ENCODE measurements at places on chromosomes 11 and 22.

DNA sequence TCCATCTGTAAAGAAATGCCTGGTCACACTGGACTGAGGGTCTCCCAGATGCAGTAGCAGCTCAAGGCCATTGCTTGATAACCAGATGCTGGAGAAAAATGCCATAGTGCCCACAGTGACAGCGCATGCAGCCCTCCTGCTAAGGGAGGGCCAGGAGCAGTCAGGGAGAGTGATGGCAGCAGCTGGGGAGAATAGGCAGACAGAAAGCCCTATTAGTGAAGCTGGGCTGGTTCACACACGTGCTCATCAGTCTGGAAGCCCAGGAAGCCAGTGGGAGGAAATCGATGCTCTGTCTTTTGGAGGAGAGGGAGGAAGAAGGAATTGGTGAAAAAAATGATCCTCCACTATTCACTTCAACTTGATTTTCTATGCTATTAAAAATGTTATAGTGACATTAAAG is 82.9 kb downstream of the OSBP2 start:
- DNase-seq: no peak

- DNase-seq: peak; percentile 70
Measured at GRCh38 chr11:121670805-121671282, 218.1 kb upstream of the SORL1-AS1 start.

DNA sequence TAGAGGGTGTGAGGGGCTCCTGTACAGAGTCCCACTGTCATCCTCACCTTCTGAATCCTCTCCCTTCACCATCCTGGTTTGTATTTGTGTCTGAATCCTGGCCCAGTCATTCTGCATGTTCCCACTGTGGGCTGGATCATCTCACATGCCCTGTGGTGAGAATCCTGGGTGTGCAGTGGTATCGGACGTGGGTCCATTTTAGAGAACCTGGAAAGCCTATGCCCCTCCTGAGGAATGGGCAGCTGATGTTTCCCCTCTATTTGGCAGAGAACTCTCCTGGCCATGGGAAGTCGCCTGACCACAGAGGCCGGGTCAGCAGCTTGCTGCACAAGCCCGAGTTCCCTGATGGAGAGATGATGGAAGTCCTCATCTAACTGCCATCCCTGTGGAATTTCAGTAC is 102.3 kb downstream of the AMOTL1 start:
- DNase-seq: no peak

DNA sequence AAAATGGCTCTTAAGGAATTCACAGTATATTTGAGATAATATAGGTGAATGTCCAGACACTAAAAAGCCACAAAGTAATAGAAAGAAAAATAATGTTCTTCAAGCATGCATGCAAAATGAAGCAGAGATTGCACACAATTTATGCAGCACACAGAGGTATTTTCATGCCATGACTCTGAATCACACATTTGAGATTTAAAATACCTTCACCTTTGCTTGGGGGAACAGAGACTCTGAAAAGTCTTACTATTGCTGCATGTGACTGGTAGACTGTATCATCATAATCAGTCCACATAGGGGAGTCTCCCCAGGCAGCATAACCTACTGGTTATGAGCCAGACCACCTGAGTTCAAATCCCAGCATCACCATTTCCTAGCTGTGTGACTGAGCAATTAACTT is 96.2 kb downstream of the RCN1 start:
- no peak for DNase-seq

- DNase-seq: no peak
Measured at GRCh38 chr11:10592331-10592730, 23.9 kb upstream of the LYVE1 start.

- DNase-seq: no peak
Measured at GRCh38 chr11:69634590-69634989, 6.4 kb upstream of the CCND1 start.

DNA sequence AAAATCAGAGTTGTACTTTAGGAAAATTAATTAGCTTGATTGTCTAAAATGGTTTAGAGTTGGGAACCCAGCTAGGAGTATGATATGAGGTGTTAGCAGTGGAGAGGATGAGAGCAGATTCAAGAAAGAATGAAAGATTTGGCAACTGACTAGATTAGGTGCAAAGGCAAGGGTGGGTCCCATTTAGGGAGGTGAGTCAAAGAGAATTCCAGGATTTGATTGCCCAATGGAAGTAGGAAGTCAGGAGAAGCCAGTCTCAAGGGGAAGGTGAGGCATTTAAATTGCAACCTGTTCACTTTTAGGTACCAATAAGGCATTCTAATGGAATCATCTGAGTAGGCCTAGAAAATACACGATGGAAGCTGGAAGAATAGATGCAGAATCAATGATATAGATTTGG is 3.6 kb upstream of the CKAP5 start:
- no peak for DNase-seq

GRCh38 chr22:26646158-26646557 is 11.2 kb upstream of the MIAT start:
- no peak for DNase-seq
